ENCODE measurements at places on chromosomes 2 and 18.

- no peak for DNase-seq
These were observed 30.9 kb upstream of the COL5A2 start for GRCh38 chr2:189210250-189211087.

- DNase-seq = peak; percentile 41
These were observed 500 bp downstream of the CCNYL1 start for GRCh38 chr2:207711750-207712530.

- DNase-seq = no peak
These were observed 88.4 kb upstream of the AFF3 start for GRCh38 chr2:100230754-100231153.

- DNase-seq = no peak
These were observed 18.4 kb upstream of the CAB39 start for GRCh38 chr2:230694241-230694640.

DNA sequence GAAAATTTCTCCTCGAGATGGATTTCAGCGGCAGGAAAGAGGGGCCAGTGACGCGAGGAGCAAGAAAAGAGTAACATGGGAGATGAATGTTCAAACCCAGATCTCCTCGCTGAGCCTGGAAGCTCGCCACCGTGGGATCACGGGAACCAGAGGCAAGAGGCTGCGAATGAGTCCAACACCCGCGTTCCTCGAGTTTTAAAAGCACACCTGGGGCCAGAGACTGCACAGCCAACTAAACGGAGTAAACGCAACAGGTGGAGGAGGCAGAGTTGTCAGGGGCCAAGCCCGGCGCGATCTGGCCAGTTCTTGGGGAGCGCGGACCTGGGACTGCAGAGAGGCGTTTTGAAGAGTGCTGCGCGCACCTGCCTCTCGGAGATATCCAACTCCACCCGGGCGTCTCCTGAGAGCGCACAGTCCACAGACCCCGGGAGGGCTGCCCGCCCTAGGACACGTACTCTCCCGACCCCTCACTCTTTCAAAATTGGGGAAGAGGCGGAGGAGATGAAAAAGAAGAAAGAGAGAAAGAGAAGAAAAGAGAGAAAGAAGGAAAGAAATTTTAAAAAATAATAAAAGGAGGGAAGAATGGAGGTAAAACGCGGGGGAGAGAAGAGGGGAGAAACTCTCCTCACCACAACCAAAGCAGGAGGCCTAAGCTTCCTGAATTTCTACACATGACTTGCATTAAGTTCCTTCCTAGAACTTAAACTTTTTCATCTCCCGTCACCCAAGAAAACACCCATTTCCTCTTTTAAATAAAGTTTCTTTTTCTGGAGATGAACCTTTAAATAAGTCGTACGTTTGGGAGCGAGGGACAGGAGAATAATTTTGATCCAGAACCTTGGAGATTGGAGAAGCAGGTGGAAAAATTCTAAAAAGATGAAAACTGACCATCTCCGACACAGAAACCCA lies 5.3 kb upstream of the PAX3 start:
- peak; percentile 40 for DNase-seq

- DNase-seq = no peak
These were observed 29.9 kb upstream of the STAT4 start for GRCh38 chr2:191180713-191181112.

DNA sequence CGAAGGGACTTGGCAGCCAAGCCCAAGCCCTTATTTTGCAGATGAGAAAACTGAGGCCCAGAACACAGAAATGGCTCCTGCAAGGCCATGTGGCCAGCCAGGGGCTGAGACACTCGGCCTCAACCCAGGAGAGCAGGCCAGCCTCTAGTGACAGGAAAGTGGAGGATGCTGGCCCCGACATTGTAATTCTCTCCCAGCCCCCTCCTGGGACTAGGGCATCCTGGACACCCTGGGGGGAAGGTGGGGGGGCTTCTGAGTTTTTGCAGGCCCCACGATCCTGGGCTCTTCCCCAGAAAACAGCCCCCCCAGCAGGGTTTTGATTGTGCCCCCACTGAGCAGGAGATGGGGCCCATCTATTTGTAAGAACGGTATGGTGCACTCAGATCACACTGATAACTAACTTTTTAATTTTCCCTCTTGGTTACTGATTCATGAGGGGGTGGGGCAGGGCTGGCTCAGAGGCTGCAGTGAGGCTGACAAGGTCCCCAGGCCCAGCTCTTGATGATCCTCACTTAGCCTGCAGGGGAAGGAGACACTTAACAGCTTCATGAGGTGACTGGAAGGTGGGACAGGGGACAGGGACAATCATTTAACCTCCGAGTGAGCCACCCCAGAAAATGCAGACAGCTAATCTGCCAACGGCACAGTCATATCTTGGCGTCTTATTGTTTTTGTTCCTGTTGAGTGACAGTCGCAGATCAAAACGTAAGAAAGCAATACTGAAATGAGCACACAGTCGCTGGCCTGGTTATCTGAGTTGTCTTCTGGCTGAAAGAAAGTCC lies 18.9 kb downstream of the SMAD7 start:
- DNase-seq = peak; percentile 37

DNA sequence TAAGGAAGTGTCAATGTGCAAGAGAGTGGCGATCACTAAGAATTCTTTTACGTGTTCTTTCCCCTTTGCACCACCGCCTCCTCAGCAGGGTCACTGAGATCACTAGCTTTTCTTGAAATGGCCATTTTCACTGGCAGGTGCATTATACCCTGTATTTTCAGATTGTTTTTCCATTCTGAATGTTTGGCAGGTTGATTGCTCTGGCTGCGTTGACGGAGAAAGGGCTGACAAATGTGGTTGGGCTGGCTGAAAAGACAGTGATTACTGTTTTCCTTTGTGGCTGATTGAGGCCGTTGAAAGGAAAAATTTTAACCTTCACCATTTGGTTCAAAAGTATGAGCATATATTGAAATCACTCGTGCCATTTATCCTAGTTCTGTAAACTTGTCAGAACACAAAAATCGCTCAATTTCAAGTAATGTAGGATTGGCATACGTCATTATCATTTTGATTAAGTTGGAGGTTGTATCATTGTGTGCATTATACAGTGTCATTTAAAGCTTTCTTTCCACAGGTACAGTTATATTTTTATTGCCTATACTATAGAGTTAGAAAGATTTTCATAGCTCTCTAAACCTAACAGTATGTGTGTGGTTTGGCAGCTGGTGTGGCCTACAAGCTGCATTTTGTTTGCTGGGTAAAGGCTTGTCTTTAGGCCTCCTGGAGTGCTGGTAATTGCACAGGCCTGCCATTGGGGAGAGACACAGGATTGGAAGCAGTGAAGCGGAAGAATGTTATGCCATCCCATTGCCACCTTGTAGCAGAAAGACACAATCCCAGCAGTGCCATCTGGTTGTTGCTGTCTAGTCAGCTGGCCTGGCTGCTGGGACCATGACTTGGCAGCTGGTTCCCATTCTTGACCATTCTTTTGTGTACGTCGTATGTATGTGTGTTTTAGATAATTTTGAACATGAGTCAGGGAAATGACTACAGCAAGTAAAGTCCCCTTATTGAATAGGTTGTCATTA lies 36.7 kb downstream of the DYNC1I2 start:
- no peak for DNase-seq

- DNase-seq = no peak
These were observed 167.4 kb downstream of the EIPR1 start for GRCh38 chr2:3210257-3210656.

GRCh38 chr2:43055985-43056384 lies 170.4 kb downstream of the ZFP36L2 start:
- no peak for DNase-seq
